Activated CD4-positive, alpha-beta memory T cell treated with anti-CD3 and anti-CD28 coated beads for 36 hours (primary cell): ENCODE measurements at places on chromosomes 2 and 18.

DNA sequence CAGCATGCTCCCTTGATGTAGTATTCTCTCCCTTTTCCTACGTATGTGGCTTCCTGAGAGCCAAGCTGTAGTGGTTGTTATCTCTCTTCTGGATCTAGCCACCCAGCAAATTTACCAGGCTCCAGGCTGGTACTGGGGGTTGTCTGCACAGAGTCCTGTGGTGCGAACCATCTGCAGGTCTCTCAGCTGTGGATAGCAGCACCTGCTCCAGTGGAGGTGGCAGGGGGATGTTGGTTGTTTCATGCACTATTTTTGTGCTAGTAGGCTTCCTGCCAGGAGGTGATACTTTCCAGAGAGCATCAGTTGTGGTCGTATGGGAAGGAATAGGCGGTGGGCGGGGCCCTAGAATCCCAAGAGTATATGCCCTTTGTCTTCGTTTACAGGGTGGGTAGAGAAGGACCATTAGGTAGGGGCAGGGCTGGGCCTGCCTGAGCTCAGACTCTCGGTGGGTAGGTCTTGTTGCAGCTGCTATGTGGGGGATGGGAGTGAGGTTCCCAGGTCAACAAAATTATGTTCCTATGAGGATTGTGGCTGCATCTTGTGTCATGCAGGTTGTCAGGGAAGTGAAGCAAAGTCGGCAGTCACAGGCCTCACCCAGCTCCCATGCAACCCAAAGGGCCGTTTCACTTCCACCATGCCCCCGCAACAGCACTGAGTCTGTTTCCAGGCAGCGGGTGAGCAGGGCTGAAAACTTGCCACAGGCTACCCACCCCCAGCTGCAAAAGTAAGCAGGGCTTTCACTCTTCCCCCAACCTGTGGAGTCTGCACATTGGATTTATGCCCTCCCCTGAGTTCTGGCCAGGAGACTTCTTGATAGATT is 1139.5 kb downstream of the BCL11A start:
- H3K27ac ChIP-seq = no peak overlapping the region
- no peaks in the 10 kb centered on the region for H3K27me3 ChIP-seq
- no peak overlapping the region for H3K4me3 ChIP-seq
- H3K36me3 ChIP-seq = no peaks in the 10 kb centered on the region

GRCh38 chr2:152440049-152440448 is 105.1 kb downstream of the FMNL2 start:
- no peaks in the 10 kb centered on the region for H3K36me3 ChIP-seq
- peaks cover 22% of the 10 kb centered on the region for H3K27me3 ChIP-seq
- no peaks in the 10 kb centered on the region for H3K4me1 ChIP-seq

DNA sequence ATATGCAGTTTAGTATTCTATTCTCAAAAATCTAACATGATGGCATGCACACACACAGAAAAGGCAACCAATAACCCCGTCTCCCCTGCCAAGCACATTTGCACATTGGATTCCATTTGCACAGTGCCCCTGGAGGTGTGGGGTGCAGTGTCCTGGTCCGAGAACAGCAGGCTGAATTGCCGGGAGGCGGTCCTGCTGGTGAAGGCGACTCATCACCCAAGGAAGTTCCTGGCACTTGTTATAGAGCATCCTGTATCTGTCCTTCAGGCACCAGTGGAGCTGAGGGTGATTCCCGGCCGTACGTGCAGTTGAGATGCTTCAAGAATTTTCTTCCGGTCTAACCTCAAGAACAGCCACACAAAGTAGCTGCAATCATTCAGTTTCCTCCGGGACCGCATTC is 73.0 kb upstream of the RAB12 start:
- no peak overlapping the region for H3K4me3 ChIP-seq
- H3K27me3 ChIP-seq = no peaks in the 10 kb centered on the region
- no peak overlapping the region for H3K27ac ChIP-seq

- H3K4me1 ChIP-seq = peaks cover 68% of the 10 kb centered on the region
- peak; percentile 27 for DNase-seq
- H3K27me3 ChIP-seq = no peaks in the 10 kb centered on the region
- H3K36me3 ChIP-seq = peaks cover 33% of the 10 kb centered on the region
- no peak overlapping the region for H3K4me3 ChIP-seq
- peak overlapping the region; percentile 68 for H3K27ac ChIP-seq
These were observed 80.4 kb downstream of the ASXL2 start for GRCh38 chr2:25797620-25798488.

- H3K4me3 ChIP-seq = no peak overlapping the region
- no peaks in the 10 kb centered on the region for H3K36me3 ChIP-seq
- DNase-seq = no peak
- H3K27ac ChIP-seq = no peak overlapping the region
These were observed 114.0 kb downstream of the DSEL start for GRCh38 chr18:67402543-67402942.
